ENCODE measurements at places on chromosomes 4 and X. TPM values are rescaled to one million over a fixed set of nuclear protein-coding genes. Genes with fewer than 3 reads are reported as not detected.

Gene TMSB15C
- total RNA-seq: 0.30 TPM

DNA sequence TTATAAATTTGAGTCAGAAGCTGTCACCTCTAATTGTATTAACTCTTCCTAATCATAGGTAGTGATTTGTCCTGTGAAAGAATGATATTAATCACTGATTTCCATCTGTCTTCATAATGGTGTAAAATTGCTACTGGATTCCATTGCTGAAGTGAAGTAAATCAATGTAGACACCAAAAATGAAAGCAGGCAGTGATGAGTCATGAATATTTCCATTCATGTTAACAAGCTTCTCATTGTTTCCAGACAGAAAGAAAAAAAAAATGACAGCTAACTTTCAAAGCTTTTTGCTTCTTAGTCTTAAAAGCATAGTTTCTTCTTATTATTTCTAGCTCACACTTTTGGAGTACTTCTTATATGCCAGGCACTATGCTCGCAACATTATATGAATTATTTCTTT, 21.5 kb downstream of the FAM114A1 start:
- H3K27me3 ChIP-seq: no peaks in the 10 kb centered on the region
- DNase-seq: no peak
- H3K27ac ChIP-seq: peak overlapping the region; percentile 56
- H3K36me3 ChIP-seq: peaks cover 17% of the 10 kb centered on the region

Gene MAGEA12
- not detected for total RNA-seq

Gene EDA2R
- 1.3 TPM for total RNA-seq

DNA sequence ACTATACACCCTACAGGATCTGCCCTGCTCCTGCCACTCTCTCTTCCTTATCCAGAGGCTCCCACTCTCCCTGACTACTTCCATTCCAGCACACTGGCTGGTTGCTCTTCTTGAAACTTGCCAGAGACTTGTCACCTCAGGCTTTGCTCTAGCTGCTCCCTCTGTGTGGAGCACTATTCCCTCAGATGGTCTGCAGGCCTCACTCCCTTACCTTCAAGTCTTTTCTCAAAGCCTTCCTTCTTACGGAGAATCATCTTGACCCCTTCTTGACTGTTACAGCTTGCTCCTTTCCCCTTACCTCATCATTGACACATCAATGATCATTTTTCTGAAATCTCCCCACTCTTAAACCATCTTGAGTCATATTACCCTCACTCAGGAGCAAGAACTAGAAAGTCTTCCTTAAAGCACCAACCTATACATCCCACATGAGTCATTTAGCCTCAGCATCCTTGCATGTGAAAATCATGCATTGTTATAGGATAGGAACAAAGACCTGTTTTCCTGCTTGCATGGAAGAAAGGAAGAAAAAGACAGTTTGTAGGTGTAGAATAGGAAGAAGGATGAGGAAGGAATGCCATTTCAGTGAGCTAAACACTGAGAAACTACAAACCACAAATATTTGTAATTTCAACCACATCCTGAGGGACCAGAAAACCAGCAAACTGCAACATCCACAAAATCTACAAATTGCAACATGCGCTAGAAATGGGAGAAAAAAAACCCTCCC, 55.7 kb downstream of the ANTXR2 start:
- no peak for DNase-seq
- H3K36me3 ChIP-seq: peaks cover 21% of the 10 kb centered on the region
- no peak overlapping the region for H3K27ac ChIP-seq
- H3K4me1 ChIP-seq: no peaks in the 10 kb centered on the region
- H3K4me3 ChIP-seq: no peak overlapping the region
- no peaks in the 10 kb centered on the region for H3K27me3 ChIP-seq

- DNase-seq: no peak
- H3K4me1 ChIP-seq: no peaks in the 10 kb centered on the region
- H3K4me3 ChIP-seq: no peak overlapping the region
- no peak overlapping the region for H3K27ac ChIP-seq
- no peaks in the 10 kb centered on the region for H3K36me3 ChIP-seq
These were observed 26.1 kb upstream of the PRDM8 start for GRCh38 chr4:80171251-80171650.

- DNase-seq: no peak
- H3K4me3 ChIP-seq: no peak overlapping the region
- H3K36me3 ChIP-seq: no peaks in the 10 kb centered on the region
- H3K27ac ChIP-seq: no peak overlapping the region
- no peaks in the 10 kb centered on the region for H3K27me3 ChIP-seq
These were observed 42.7 kb downstream of the ASMT start for GRCh38 chrX:1657367-1658070.

DNA sequence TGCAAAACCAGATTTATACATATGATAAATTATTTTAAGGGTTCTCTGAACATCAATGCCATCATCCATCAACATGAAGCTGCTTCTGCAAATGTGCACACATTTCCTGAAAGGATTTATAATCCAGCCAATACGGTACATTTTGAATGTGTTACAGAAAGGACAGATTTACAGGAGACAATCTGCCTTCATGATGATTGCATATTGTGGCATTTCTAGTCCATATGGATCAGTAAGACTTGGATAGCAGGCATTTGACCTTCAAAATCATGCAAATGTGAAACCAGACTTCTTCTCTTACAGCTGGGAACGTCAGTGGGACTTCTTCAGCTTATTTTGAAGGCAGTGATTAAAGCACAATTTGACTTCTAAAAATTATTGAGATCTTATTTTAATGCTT, 217.3 kb upstream of the GK2 start:
- no peak overlapping the region for H3K27ac ChIP-seq
- H3K4me1 ChIP-seq: peaks cover 7% of the 10 kb centered on the region
- H3K4me3 ChIP-seq: no peak overlapping the region
- no peaks in the 10 kb centered on the region for H3K27me3 ChIP-seq

Gene METTL14
- total RNA-seq: 21.7 TPM

GRCh38 chr4:40419231-40419912, 84.2 kb downstream of the CHRNA9 start:
- no peak overlapping the region for H3K27ac ChIP-seq
- no peaks in the 10 kb centered on the region for H3K36me3 ChIP-seq
- DNase-seq: no peak
- H3K4me3 ChIP-seq: no peak overlapping the region

DNA sequence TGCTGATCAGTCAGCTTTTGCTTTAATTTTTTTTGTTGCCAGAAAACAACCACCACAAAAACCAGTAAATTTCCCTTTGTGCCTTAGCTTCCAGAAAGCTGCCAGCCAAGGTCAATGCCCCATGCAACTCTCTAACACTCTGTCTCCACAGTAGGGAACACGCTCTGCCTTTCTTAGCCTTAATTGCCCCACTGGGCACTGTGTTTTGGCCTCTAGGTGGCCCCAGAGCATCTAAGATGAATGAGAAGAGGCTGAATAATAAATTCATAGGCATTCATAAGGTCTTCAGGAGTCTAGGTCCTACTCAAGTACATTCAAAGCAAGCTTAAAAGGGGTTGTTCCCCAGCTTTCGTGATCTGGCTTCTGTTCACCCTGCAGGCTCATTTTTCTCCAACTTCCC, 57.7 kb upstream of the PASD1 start:
- H3K27me3 ChIP-seq: no peaks in the 10 kb centered on the region
- no peak overlapping the region for H3K4me3 ChIP-seq
- DNase-seq: no peak
- H3K36me3 ChIP-seq: no peaks in the 10 kb centered on the region

- peaks cover 22% of the 10 kb centered on the region for H3K4me1 ChIP-seq
- peak within 1 kb of the TSS; percentile 77 for H3K27ac ChIP-seq
- DNase-seq: peak; percentile 77
- no peaks in the 10 kb centered on the region for H3K27me3 ChIP-seq
These were observed at the start of gene PLXNB3 for GRCh38 chrX:153763989-153764755. Gene PLXNB3, plus strand, starts transcription at chrX:153764249. Its CDS starts 1,287 bp downstream, at chrX:153765536.

GRCh38 chr4:23680671-23681518, 209.0 kb downstream of the PPARGC1A start:
- H3K27me3 ChIP-seq: no peaks in the 10 kb centered on the region
- H3K4me1 ChIP-seq: no peaks in the 10 kb centered on the region
- H3K4me3 ChIP-seq: no peak overlapping the region
- H3K36me3 ChIP-seq: no peaks in the 10 kb centered on the region

GRCh38 chrX:4925911-4926310, 1212.5 kb upstream of the PRKX start:
- no peak overlapping the region for H3K27ac ChIP-seq
- H3K4me3 ChIP-seq: no peak overlapping the region
- no peaks in the 10 kb centered on the region for H3K36me3 ChIP-seq
- H3K4me1 ChIP-seq: no peaks in the 10 kb centered on the region

Measured in right atrium auricular region (tissue), 2 donors.